ENCODE measurements at places on chromosomes 13 and 19.

- no peak for DNase-seq
Measured at GRCh38 chr19:54556194-54556593, 17.4 kb upstream of the LILRA2 start.

GRCh38 chr13:31236211-31236786 is 36.5 kb downstream of the B3GLCT start:
- DNase-seq, result peak; percentile 31

DNA sequence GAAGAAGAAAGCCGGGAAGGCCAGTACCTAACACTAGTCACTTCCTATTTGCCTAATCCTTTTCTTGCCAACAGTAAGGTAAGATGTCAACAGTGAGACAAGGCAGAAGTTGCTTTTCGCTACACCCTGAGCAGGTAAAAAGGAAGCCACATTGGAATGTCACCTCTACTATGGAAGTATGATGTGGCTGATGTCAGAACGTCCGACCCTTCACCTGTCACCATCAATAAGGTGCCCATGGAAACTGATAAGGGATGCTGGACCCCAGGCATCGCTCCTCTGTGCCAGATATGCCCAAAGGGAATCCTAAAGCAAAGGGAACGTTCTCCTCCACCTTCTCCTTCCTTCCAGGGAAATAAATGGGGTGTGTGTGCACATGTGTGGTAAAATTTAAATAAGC is 34.3 kb downstream of the COL4A1 start:
- DNase-seq, result no peak

- peak; percentile 3 for DNase-seq
Measured at GRCh38 chr13:107906131-107906530, 309.2 kb downstream of the LIG4 start.

DNA sequence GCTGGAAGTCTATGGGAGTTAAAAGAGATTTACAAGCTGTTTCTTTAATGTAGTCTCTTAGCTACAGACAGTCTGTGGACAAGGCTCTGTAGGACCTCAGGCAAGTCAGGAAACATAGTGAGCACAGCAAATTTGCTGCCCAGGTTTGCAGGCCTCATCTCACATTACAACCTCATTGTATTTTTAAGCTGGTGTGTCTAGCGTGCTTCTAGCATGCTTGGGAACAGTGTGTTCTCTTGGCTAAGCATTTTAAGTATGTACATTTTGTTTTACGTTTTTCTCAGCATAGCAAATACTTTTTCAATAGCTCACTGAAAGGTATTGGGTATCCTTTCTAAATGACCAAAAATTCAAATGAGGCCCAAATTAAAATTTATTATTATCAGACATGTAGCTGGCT is 113.2 kb downstream of the STARD13 start:
- DNase-seq, result no peak

DNA sequence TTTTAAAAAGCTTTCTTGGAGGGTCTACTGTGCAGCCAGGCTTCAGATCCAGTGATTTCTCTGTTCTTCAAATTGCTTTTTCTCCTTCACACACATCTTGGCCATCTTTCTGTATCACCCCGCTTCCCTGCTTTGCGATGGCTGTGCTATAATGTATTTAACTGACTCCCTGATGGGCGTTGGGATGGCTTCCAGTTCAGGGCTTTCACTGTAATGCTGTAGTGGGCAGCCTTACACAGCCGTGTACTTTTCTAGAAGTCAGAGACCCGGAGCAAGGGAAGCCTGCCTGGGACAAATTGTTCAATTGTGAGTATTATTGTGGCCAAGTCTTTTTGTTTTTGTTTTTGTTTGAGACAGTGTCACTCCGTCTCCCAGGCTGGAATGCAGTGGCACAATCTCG is 19.4 kb upstream of the PAK4 start:
- DNase-seq, result no peak

DNA sequence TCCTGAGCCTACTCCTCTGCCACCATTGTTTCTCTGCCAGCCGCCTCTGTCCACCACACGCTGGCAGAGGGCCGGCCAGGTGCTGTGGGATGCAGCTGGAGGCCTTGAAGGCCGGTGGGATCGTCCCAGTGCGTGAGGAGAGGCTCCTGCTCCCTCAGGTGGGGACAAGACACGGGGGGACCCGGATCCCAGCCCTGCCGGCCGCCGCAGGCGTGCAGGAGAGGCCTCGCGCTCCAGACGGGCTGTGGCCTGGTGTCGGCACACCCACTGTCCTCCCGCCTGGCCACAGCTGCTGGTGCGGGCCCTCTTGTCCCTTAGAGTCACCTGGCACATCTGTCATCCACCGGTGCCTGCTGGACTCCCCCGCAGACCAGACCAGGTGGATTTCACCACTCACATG is 18.1 kb upstream of the GNA15 start:
- DNase-seq, result no peak

GRCh38 chr13:24618011-24618955 is 61.9 kb upstream of the ATP12A start:
- DNase-seq, result no peak

GRCh38 chr13:40145139-40145538 is 489.7 kb downstream of the COG6 start:
- DNase-seq, result no peak

DNA sequence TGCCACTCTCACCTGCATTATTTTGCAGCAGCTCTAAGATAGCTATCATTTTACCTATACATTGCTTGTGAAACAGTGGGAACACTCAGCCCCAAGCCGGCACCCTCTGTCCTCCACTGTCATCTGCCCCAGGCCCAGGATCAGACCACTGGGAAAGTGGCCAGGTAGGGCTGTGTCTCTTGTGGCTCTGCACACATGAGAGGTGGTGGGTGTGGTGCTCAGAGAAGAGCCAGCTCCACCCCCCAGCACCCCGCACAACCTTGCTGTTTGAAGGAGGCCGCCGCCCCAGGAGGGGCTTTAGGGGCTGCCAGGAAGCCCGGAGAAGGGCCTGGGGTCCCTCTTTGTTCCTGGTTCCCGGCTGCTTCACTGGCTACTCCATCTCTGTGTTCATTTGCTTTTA is 26.6 kb downstream of the PPP1R37 start:
- DNase-seq, result no peak

- no peak for DNase-seq
Measured at GRCh38 chr13:28922341-28922740, 102.2 kb downstream of the MTUS2 start.

- no peak for DNase-seq
Measured at GRCh38 chr19:10919352-10920287, 8.8 kb downstream of the YIPF2 start.

GRCh38 chr13:84237143-84237542 is 354.9 kb upstream of the SLITRK1 start:
- DNase-seq, result no peak

- DNase-seq, result no peak
Measured at GRCh38 chr13:21971662-21972621, 301.1 kb downstream of the FGF9 start.

GRCh38 chr19:33484226-33484774 is 37.3 kb downstream of the PEPD start:
- DNase-seq, result no peak

GRCh38 chr19:45528149-45528743 is 21.0 kb downstream of the VASP start:
- DNase-seq, result no peak

DNA sequence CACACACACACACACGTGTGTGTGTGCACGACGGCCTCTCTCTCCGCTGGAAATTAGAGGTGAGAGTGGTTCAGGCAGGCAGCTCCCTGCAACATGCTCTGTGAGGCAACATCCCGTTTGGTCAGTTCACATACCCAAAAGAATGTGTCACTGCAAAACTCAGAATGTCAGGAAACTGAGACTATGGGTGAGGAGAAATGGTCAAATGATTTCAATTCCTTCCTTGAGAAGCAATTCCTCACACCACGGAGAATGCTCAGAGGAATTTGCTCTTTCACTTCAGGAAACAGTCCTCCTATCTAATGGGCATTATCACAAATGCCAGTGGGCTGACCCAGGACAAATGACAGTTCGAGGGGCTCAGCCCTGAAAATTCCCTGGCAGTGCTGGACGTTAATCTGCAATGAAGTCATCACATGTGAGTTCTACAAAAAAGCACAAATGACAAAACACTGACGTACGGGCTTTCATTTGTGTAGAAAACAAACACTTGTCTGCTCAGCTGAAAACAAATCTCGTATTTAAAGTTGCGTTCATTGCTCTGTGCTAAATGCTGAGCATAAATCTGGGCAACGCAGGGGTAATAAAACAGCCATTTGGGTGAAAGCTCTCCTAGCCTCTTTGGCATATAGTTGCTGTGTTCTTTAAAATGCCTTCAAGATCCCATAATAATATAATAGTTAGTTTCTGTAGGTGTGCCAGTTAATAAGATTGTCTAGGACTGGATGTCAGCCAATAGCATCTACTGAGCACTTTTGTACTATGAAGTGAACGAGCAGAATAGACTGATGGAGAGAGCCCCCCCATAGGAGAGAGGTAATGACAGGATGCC is 18.6 kb upstream of the LATS2 start:
- peak; percentile 19 for DNase-seq

DNA sequence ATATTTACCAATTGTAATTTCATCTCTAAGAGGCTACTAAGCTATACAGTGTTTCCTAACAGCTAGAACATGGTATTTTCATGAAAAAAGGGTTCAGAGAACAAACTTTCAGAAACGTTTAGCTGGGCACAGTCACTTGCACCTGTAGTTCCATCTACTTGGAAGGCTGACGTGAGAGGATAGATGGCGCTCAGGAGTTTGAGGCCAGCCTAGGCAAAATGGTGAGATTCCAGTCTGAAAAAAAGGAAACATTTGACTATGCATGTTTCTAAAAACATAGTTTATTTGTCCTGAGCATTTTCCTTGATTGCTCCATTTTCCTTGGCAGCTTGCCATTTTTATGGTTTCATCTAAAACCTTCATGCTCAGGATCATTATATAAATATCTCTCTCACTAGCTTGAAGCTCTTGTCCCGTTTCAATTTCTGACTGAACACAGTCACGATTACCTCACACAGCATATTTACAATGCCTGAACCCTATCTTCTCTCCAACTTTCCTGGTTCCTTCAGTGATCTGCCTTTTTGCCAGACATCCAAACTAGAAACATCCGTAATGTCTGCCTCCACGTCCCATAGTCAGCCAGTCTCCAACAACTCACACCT is 200.8 kb downstream of the RGCC start:
- DNase-seq, result no peak

- DNase-seq, result no peak
Measured at GRCh38 chr19:30488191-30488590, 116.0 kb downstream of the ZNF536 start.

DNA sequence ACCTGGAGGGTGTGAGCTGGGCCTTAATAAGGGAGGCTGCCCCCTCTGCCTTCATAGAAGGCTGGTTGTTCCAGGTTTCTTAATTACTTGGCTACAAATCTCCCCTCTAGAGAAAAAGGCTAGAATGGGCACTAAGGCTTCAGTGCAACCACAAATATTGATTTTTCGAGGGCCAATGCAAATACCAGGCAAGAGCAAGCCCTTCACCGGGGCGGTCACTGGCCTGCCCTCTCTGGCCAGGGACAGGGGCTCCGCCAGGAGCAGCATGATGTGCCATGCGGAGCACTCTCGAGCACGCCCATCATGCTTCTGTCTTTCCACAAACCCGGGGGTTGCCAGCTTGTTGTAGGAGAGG is 127.8 kb upstream of the SPACA7 start:
- DNase-seq, result no peak

GRCh38 chr13:66446413-66446812 is 783.7 kb downstream of the PCDH9 start:
- no peak for DNase-seq

- no peak for DNase-seq
Measured at GRCh38 chr19:38264486-38265212, at the start of gene SPINT2. SPINT2 (plus strand) TSS chr19:38264573; CDS start chr19:38264893, 320 bp downstream.

- DNase-seq, result no peak
Measured at GRCh38 chr13:34224877-34225276, 406.9 kb downstream of the RFC3 start.

- DNase-seq, result no peak
Measured at GRCh38 chr13:113663934-113664333, 3.1 kb upstream of the GRK1 start.

DNA sequence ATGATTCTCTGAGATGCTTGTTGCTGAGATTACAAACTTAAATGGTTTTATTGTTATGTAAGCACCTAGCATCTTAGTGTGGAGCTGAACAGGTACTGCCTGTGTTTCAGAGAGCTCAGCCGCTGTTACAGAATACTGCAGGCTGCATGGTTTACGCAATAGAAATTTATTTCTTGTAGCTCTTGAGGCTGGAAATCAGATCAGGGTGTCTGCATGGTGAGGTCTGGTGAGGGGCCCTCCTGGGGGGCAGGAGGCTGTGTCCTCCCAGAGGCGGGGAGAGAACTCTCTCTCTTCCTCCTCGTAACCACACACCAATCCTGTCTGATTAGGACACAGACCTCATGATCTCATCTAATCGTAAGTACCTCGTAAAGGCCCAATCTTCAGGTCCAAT is 13.1 kb downstream of the ATP11A start:
- no peak for DNase-seq

DNA sequence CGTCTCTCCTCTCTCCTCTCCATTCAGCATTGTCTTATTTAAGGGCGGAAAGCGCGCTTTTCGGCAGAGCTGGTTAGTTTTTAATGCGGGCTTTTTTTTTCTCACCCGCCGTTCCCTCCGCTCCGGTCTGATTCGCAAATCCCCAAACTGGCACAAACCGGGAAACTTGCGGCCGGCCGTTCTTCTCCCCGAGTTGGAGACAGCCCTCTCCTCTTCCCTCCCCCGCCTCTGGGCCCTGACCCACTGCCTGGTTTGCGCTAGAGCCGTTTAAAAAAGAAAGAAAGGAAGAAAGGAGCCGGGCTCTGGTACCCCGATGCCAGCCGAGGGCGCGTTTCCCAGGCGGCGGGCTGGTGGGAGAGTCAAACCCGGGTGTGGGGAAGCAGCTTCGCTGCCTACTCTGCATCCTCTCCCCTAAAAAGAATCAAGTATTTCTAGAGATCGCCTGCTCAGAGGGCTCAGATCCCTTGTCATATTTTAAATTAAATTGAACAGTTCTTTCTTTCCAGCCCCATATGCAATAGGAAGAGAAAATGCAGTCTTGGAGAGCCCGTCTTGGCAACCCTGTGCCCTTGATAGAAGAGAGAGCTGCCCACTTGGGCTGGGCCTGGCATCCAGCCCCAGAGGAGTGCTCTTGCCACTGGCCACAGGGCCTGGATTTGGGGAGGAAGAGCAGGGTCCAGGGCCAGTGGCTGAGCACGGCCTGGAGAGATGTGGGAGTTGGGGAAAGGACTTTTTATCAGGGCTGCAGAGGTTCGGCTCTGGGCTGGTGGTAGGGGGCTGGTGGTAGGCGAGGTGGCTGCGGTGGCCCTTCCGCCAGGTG is 19.0 kb downstream of the NFIX start:
- DNase-seq, result no peak

GRCh38 chr13:113854238-113855011 is 9.5 kb downstream of the GAS6 start:
- no peak for DNase-seq

DNA sequence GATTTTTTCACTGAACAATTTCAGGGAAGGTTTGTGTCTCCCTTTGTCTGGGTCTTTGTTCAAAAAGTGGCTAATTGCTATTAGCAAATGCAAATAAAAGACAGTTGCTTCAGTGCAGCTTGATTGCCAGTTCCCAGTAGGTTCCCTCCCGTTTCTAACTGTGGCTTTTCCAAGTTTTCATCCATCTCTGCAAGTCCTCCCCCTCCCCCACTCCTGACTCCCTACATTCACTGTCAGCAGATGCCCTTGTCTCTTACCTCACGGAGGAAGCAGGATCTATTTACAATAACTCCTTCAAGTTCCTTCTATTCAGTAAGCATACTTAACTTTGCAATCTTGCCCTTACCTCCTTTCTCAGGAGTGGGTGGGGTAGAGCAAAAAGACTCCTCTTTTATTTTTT is 55.4 kb upstream of the SCEL start:
- DNase-seq, result no peak

GRCh38 chr19:33950091-33950750 is 153.6 kb downstream of the KCTD15 start:
- no peak for DNase-seq
